ENCODE measurements at places on chromosomes 3 and 15. TPM values are rescaled to one million over a fixed set of nuclear protein-coding genes. Genes with fewer than 3 reads are reported as not detected.
A peak's percentile ranks its signal among the peaks of the same experiment; 100 is the strongest.

The MINAR1 gene
- 0.11 TPM for total RNA-seq

The ENTPD3 gene
- 0.54 TPM for total RNA-seq

The ZIC1 gene
- total RNA-seq = 3.5 TPM

The CCDC54 gene
- total RNA-seq = not detected

The ZNF639 gene
- 28.7 TPM for total RNA-seq

The CYP1A2 gene
- not detected for total RNA-seq

The LIPC gene
- not detected for total RNA-seq

GRCh38 chr3:114392831-114393230 lies 99.0 kb downstream of the TIGIT start:
- no peak for DNase-seq

- peak; percentile 89 for DNase-seq
These were observed at the start of the genes LRRC49 and THAP10 for GRCh38 chr15:70892002-70892911. TSS of gene LRRC49 (plus strand) at chr15:70892826. CDS start at chr15:70892895, 69 bp downstream. TSS of gene THAP10 (minus strand) at chr15:70892433. CDS start at chr15:70892272, 161 bp downstream.

GRCh38 chr15:99450896-99451358 lies 114.9 kb upstream of the MEF2A start:
- no peak for DNase-seq

DNA sequence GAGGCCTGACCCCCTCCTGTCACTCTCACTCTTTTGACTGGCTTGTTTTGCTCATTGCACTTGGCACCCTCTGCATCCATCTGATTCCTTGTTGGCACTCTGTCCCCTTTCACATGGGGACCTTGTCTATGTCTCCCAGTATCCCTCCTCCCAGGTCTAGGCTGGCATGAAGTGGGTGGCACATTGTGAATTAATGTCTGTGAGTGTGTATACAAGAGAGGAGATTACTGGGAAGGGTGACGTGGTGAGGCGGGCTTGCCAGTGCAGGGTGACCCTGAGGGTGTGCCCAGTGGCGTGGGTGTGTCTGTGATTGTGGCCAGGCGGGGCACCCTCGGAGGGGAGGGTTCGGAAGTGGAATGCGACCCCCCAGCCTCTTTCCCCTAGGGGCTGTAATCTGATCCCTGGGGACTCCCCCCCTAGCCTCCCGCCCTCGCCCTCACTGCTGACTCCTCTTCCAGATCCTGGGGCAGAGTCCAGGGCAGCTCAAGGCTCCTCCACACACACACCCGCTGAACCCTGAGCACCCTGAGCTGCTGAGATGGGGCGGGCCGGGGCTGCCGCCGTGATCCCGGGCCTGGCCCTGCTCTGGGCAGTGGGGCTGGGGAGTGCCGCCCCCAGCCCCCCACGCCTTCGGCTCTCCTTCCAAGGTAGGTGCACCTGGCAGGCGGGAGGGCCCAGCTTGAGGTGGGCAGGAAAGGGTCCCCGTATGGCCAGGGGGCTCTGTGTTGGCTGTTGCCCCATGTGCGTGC lies at the start of gene SEMA3B:
SEMA3B (plus strand) TSS at position 445 of the 749 bp plus-strand sequence; CDS start at position 539, 94 bp downstream.
- DNase-seq = peak; percentile 66

DNA sequence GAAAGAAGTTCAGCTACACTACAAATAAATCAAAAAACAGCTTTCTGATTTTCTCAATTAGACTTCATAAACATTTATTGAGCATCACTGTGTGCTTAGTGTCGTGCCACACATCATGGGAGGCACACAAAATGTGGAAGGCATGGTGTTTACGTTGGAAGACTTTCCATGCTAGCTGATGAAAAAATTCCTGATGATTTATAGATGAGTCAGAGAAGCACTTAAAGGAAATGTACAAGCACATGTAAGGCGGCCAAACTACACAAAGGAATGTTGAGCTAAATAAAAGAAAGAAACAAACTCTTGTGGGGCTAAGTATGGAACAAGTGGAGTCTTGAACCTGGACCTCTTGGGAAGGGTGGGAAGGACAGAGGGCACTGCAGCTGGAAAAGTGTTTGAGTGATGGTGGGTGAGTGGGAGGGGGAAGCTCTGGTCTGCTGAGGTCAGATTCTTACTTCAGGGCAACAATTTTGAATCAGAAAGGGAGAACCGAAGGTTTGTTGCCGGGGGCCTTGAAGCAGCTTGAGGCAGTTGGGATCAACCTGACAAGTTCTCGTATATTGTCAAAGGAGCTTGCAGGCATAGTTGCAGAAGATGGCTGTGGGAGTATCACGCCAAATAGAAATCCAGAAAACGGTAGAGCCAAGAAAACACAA lies 66.9 kb downstream of the FOXB1 start:
- no peak for DNase-seq
